ENCODE measurements at places on chromosomes 16 and 17. TPM values are rescaled to one million over a fixed set of nuclear protein-coding genes. Genes with fewer than 3 reads are reported as not detected.

The MT3 gene
- total RNA-seq: 2.5 TPM

The C16orf46 gene
- total RNA-seq: 1.8 TPM

The ALOX12B gene
- total RNA-seq: not detected

The ST3GAL2 gene
- 40.6 TPM for total RNA-seq

The SLC13A5 gene
- total RNA-seq: not detected

The PLA2G10 gene
- not detected for total RNA-seq

The GPR179 gene
- not detected for total RNA-seq

The KRTAP9-8 gene
- not detected for total RNA-seq

The GPR139 gene
- not detected for total RNA-seq

All from T-helper 1 cell treated with Interleukin-12 subunit alpha and Interleukin-12 subunit beta and Interleukin-4 antibody, amounts not matched to agents 30 ng/mL and 1 ng/mL, for 36 hours (primary cell).